ENCODE measurements at places on chromosomes 6 and 20.

DNA sequence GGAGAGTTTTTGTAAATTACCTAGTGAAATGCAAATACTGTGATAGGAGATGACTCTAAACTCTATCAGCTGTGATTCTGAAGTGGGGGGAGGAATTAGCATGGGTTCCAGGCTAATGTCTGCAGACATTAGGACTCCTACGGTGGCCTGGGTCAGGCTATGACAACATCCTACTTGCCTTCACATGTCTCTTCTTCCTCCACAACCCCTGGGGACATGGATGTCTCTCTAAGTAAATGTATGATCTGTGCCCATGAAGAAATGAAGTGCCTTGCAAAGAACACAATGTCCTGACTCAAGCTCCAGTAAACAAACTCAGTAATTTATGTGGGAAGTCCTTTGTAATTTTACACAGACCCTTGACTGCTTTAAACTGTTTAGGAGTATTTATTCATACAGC is 165.8 kb upstream of the EEF1E1 start:
- no peak for DNase-seq

DNA sequence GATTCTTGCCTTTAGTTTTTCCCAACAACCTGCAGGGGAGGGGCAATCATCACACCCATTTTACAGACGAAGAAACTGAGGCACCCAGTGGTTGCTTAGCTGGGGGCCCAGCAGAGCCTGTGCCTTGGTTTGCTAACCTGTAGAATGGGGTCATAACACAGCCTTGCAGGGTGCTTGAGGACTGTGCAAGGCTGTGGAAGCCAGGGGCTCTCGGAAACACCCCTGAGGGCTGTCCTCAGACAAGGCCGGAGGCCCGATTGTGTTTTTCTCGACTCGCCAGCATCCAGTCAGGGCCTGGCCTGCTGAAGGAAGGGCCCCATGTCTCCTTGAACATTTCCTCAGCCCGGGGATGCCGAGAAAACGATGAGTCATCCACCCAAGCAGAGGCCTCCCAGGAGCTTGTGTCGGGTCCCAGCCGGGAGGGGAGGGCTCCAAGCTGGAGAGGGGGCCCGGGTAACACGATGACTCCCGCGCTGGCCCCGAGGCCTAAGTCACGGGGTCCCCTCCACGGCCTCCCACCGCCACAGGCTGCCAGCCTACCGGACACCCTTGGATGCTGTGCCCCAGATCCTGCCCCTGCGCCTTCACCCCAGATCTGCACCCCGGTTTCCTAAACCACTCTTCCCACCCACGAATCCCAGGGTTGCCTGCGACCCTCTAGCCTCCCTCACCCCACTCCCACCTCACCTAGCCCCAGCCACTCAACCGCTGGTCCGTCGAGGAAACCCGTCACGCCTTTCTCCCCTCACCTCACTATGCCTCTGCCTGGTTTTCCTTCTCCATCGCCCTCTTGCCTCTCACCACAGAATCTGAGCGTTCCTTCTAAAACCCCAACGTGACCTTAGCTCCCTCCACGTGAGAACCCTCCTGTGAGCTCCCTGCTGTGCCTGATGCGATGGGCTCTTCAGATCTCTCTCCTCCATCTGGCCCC is 10.6 kb downstream of the NOL4L start:
- peak; percentile 51 for DNase-seq

DNA sequence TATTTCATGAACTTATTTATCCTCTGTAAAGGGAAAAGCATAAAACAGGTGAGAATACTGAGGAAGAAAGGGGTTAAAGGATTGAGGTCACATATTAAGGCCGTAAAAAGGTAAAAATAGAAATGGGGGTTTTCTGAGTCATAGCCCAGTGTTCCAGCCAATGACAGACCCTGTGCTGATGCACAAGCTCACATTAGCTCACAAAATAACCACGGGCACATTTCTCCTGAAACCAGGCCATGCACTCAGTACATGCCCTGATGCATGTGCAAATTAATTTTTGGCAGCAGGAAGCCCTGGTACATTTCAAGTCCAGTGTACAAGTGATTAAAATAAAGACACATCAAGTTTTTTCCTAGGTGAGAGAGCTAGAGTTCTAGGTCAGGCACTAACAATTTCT is 194.4 kb downstream of the TMEM200A start:
- DNase-seq: no peak

GRCh38 chr6:149347067-149347466 is 29.6 kb downstream of the TAB2 start:
- DNase-seq: no peak

- DNase-seq: no peak
These were observed 146.3 kb downstream of the PRL start for GRCh38 chr6:22150368-22151035.

GRCh38 chr6:4355241-4355640 is 219.9 kb upstream of the ECI2 start:
- no peak for DNase-seq

DNA sequence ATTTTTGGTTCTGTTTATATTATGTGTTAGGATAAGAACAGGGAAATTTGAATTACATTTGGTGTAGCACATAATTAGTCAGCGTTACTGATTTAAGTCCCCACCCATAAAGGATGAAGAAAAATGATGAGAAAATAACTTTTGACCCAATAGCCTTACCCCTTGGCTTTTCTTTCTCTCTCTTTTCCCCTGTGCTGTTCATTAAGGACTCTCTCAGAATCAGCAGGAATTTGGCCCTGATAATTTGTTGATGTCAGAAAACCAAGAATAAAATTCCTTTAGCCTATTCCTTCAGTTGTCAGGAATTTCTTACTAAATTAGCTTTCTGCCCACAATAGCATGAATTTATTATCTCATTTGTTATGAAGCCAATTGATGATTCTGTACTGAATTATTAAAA is 18.5 kb downstream of the PLCB1 start:
- DNase-seq: no peak

GRCh38 chr20:63025534-63026331 is 19.0 kb upstream of the BHLHE23 start:
- peak; percentile 23 for DNase-seq

- no peak for DNase-seq
These were observed 194.2 kb upstream of the PHACTR1 start for GRCh38 chr6:12522347-12522746.

DNA sequence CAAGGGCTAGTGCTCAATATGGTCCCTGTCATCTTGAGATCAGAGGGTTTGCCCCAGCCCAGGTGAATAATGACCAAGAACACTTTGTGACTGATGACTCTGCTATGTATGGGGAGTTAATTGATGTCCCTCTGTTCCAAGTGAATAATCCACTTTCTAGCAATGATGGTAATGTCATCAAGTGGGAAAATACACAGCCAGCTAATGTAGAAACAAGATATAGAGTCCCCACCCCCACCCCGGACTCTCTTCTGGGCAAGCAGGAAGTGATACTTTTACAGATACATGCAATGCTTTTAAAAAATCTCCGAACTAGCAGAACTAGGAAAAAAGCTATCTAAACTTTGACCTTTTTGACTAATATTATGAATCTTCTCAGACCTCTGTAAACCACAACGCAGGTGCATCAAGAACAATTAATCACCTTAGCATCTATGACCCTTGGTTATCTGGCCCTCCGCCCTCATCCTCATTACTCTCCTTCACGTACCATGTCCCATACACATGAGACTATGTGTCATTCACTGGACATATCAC is 30.5 kb downstream of the CNR1 start:
- no peak for DNase-seq
